Astrocyte of the hippocampus (primary cell): ENCODE measurements at places on chromosomes 4 and X.
A peak's percentile ranks its signal among the peaks of the same experiment; 100 is the strongest.

DNA sequence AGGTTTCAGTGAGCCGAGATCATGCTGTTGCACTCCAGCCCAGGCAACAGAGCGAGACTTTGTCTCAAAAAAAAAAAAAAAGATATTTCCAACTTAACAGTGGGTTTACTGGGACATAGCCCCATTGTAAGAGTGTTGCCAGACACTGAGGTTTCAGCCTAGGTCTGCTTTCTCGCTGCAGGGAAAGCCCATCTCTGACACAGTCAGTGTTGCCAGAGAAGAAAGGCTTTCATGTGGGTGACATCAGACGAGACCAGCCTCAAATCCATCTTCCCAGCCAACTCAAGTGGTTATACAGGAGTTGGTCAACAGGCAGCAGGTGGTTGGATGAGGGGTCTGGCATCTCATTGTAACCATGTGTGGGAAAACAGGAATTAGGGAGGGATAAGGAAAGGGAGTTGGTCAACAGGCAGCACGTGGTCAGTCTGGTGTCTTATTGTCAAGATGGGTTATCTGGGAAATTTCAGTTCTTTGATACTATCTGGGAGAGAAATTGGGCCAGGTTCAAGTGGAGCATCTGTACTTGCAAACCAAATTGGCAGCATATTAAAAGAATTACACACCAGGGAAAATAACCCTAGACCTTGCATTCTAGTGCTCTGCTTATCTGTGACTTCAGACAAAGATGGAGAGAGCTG is 41.1 kb downstream of the NELFA start:
- peak; percentile 15 for DNase-seq

DNA sequence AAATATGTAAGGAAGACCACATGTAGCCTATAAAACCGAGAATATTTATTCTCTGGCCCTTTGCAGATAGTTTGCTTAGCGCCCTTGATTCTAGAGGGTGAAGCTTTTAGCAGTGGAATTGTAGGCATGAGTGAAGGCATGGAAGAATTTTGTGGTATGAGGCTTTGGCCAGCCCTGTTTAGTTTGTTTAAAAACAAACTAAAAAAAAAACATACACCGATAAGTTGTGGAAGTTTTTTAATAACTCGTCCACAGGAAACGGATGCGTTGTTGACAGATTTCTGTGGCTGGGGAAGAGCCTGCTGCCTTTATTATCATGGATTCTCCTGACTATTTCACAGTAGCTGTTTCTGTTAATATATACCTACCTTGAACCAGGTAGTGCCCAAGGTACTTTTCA is 194.7 kb upstream of the LNX1 start:
- no peak for DNase-seq

GRCh38 chr4:110119880-110120279 is 78.5 kb downstream of the ELOVL6 start:
- peak; percentile 44 for DNase-seq

- no peak for DNase-seq
Measured at GRCh38 chr4:48064349-48064748, 47.8 kb downstream of the NIPAL1 start.

- DNase-seq = peak; percentile 17
Measured at GRCh38 chrX:40772290-40772689, 36.9 kb upstream of the MED14 start.

- DNase-seq = peak; percentile 86
Measured at GRCh38 chr4:114364857-114365256, 233.8 kb upstream of the UGT8 start.

DNA sequence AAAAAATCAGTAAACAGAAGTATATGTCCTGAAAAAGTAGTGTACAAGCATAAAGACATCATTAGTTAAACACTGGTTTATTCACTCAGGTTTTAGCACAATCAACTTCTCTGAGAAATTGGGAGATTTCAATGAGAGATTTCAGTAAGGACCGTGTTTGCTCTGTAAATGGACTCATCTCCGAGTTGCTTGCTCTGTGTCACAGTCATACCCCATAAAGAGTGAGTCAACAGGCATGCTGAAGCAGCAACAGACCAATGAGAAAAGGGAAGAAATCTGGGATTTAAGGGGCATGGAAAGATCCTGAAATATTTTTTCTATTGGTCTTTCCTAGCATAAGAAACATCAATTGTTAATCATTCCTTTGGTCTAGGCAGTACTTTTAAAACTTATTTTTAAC is 4.7 kb downstream of the GLUD2 start:
- DNase-seq = no peak

GRCh38 chr4:178462710-178463109 is 1020.5 kb upstream of the AGA start:
- DNase-seq = no peak

DNA sequence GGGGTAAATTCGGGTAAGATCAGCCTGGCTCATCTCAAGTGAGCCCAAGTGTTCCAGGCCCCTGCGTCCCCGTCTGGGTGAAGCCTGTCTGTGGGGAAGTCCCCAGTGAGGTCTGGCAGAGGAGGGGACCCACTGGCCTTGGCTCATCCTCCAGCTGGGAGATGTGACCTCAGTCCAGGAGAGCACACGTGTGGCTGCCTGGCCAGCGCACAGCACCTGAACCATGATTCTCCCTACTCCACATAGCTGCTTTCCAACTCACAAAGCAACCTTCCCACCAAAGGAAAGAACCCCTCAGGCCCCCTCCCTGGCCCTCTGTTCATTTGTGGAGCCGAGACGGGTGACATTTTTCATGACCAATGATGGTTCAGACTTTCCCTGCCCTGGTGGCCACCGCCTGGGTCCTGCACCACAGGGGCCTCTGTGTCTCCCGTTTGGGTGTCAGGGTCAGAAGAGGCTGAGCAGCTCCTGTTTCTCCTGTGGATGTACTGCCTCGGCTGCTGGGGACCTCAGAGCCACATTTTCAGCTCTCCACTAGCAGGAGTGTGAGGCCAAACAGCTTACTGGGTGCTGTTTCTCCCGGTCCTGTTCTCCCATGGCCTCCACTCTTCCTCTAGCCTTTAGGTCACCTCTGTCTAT is 111.4 kb downstream of the CPZ start:
- no peak for DNase-seq

- DNase-seq = peak; percentile 61
Measured at GRCh38 chr4:150176547-150176946, 98.3 kb downstream of the DCLK2 start.

DNA sequence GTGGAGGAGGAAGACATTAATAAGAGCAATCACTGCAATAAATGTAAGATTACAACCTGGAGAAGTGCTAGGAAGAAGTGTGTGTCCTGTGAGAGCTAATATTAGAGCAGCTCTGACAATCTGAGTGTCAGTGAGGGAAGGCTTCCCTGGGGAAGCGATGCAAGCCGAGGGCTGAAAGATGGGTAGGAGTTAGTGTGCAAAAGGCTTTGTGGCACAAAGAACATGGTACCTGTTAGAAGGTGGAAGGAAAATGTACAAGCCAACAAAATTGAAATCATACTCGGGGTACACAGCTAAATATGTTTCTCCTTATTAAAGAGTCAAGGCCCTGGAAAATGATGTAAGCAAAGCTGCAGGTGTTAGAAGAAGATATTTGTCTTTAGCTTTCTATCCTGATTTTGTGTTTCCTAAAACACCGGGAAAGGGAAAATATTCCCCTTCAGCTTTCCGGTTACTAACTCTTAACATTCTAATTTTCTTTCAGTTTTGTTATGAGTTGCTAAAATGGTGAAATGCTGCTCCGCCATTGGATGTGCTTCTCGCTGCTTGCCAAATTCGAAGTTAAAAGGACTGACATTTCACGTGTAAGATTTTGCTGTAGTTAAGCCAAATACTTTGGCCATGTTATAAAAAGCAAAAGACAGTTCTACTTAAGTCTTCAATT is 808 bp downstream of the THAP6 start:
- DNase-seq = no peak
